ENCODE measurements at places on chromosomes 6 and 20.

DNA sequence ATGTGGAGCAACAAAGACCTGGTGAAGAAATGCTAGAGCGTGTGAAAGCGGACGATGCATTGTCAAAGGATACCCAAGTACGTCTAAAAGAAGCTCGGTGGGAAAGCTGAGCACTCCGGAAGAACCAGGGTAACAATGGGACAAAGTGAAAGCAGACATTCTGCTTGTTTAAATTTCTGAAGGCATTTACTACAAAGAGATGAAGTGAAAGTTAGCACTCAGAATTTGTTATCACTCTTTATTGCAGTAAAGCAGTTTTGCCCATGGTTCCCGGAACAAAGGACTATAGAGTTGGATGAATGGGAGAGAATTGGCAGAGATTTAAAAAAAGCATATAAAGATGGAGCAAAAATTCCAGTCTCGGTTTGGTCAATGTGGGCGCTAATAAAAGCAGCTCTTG lies 12.8 kb upstream of the IRAK1BP1 start:
- no peak for DNase-seq

- no peak for DNase-seq
Measured at GRCh38 chr6:47221565-47221964, 88.1 kb downstream of the TNFRSF21 start.

DNA sequence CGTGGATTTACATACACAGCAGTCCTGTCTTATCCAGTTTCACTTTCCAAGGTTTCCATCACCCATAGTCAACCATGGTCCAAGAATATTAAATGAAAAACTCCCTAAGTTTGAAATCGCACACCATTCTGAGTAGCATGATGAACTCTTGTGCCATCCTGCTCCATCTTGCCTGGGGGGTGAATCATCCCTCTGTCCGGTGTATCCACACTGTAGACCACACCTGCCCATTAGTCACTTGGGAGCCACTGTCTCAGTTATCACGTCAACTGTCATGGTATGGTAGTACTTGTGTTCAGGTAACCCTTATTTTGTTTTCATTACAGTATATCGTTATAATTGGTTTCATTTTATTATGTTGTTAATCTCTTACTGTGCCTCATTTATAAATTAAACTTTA lies 38.5 kb downstream of the PTGIS start:
- DNase-seq = no peak

DNA sequence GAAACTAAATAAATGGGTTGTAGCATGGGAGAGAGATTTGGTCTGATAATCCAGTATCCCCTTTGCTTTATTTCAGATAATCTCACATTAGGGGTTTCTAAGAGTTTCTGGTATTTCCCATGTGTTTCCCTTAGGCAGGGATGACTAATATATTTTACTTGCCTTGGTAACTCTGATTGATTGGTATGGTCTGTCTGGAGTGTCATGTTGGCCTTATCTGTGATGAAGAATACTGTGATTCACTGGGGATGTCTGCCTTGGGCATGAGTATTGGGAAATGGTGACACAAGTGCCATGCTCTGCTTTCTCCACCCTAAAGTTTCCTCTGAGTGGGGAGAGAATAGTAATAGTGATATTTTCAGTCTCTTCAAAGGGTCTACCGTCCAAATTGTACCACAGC lies 10.1 kb downstream of the SLC22A2 start:
- DNase-seq = no peak

DNA sequence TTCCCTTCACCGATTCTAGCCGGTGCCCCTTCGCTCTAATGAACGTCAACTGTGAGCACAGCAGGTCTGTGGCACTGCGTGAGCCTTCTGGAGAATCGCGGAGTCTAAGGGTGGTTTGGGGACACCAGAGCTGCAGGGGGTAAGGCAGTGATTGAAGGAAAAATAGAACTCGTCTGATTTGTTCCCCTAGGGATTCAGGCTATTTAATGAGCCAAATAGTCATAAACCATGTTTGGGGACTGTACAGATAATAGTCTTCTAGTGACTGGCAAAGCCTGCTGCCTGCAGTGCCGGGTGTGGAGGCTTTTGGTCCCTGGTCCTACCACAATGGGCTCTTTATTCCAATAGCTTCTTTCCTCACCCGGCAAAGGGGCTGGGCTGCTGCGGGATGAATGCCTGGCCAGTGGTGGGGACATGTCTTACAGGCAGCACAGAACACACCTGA lies 11.1 kb upstream of the NTSR1 start:
- no peak for DNase-seq

DNA sequence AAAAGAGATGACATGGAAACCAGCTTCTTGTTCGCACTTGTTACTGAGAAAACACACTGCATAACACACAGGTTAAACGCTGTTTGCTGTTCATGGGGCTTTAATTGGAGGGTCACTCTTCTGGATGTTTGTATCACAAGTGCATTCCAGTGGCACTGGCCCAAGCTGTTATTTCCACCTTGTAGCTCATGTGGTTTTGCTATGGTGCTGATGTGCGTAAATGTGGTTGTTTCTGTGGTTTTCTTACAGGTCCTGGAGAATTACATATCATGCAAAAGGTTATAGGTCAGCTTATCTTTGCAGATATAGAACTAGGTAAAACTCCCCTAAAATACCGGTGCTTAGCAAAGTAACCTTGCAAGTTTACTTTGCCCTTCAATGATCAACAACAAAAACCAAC lies 89.3 kb upstream of the AHI1 start:
- no peak for DNase-seq

DNA sequence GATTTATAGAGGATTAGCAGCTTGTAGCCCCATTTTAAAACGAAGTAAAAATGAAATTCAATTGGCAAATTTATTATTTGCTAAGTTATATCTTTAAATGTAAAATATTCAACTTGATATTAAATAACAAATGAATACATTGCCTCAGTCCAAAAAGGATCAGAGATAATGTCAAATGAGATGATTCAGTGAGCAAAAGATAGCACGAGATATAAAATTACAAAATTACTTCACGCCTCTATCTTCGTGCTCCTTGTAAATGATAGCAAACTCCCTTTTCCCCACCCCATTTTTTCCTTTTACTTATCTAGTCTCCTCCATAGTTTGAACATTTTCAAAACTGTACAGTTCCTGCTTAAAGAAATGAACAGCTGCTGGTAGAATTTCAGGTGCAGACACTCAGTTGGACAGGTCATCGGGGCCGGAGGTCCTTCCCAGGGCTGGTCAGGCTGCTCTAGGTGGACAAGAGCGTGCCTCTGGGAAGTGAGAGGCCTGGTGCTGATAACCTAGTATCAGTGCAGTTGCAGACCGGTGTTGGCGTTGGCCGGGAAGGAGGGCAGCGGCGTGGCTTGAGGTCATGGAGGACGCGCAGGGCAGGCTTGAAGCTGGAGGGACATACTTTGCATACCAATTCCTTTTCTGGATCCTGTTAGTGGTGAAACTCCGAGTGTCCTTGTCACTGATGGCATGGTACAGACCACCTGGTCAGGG lies 83.9 kb downstream of the CDC5L start:
- no peak for DNase-seq

DNA sequence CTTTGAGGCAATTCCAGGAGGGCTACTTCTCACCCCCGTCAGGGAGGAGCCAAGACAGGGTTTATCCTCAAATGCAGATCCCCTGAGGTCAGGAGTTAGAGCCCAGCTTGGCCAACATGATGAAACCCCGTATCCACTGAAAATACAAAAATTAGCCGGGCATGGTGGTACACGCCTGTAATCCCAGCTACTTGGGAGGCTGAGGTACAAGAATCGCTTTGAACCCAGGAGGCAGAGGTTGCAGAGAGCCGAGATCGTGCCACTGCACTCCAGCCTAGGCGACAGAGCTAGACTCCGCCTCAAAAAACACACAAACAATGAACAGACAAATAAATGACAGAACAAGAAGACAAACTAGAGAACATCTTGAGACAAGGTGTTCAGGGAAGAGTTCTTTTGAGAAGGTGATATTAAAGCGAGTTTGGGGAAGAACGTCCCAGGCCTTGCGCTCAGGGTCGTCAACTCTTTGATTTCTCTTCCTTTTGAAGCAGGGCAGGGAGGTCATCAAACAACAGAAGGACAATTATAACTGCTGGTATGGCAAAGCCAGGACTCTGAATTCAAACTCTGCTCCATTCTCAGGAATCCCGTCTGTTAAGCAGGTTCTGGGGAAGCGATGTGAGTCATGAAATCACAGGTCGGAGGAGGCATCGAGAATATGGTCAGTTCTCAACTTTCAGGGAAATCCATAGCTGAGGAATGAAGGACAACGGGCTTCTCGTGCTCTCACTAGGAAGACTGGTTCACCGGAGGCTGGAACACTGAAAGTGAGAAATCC lies 1.4 kb upstream of the RALY start:
- no peak for DNase-seq

DNA sequence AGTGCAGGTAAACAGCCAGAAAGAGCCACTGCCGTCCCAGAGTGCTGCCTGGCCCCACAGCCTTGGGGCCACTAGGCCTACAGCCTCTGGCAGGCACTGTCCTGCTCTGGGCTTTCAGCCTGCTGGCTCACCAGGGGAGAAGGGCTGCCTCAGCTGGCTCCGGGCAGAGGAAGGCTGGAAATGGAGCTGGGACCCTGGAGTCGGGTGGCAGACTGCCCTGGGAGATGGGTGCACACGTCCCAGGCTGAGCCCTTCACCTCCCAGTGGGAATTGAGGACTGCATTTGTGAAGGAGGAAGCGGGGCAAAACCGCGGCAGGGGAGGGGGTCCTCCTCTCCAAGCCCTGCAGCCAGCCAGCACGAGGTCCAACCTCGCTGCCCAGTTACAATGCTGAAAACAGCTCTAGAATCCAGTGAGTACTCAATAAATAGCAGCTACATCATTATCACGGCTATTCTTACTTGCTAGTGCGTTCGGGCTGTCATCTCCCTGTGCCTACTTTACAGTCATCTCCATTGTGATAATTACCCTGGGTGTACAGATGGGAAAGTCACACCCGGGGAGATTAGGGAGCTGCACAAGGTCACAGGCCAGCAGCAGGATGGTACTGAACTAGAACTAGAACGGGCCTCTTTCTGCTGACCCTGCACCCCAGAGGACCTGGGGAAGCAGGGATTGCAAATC lies 13.1 kb downstream of the ACSS1 start:
- DNase-seq = no peak
